ENCODE measurements at places on chromosomes 5 and 9.

DNA sequence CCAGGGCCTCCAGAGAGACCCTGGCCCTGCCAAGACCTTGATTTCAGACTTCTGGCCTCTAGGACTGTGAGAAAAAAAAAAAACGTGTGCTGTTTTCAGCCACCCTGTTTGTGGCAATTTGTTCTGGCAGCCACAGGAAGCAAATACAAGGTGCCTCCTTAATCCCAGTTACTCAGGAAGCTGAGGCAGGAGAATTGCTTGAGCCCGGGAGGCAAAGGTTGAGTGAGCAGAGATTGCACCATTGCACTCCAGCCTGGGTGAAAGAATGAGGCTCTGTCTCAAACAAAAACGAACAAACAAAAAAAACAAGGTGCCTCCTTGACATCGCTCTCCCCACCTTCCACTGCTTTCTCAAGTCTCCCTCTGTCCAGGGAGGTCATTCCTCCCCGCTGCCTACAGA, 98.0 kb downstream of the GABBR2 start:
- no peak for DNase-seq

GRCh38 chr9:74771672-74772071, 116.0 kb downstream of the TRPM6 start:
- DNase-seq: no peak

DNA sequence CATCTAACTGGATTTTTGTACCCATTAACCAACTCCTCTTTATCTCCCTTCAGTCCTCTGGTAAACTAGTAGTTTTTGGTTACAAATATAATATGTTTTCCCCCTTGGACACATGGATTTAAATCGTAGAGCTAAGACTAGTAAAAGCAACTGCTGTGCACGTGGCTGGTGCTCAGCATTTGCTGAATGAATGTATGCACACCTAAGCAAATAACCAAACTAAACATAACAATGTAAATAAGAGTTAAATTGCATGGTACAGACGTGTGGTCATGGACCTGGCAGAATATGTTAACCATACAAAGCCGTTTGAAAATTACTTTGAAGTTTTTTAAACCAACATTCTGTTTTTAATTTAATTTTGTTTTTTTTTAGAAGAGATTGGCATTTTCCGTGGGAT, 65.2 kb upstream of the FYB1 start:
- no peak for DNase-seq

DNA sequence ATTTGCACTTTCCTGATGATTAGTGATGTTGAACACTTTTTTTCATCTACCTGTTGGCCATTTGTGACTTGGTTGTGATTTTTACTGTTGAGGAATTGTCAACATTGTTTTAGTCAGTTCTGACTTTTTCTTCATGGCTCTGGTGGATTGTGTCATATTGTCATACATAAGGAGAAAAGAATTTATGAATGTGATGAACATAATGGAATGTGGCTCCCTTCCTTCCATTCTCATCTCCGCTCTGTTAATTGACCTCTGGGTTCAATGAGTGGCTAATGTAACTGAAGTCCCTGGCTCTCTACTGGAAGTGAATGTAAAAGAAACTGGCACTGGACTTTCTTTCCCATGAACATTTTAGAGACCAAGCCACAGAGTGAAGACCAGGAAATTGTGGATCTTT, 49.2 kb downstream of the KIAA1958 start:
- no peak for DNase-seq

- DNase-seq: no peak
Measured at GRCh38 chr9:30851600-30851999, 1532.8 kb upstream of the ACO1 start.
